ENCODE measurements at places on chromosomes 4 and X.

GRCh38 chrX:154408659-154409221, 314 bp downstream of the DNASE1L1 start:
- DNase-seq, result no peak

DNA sequence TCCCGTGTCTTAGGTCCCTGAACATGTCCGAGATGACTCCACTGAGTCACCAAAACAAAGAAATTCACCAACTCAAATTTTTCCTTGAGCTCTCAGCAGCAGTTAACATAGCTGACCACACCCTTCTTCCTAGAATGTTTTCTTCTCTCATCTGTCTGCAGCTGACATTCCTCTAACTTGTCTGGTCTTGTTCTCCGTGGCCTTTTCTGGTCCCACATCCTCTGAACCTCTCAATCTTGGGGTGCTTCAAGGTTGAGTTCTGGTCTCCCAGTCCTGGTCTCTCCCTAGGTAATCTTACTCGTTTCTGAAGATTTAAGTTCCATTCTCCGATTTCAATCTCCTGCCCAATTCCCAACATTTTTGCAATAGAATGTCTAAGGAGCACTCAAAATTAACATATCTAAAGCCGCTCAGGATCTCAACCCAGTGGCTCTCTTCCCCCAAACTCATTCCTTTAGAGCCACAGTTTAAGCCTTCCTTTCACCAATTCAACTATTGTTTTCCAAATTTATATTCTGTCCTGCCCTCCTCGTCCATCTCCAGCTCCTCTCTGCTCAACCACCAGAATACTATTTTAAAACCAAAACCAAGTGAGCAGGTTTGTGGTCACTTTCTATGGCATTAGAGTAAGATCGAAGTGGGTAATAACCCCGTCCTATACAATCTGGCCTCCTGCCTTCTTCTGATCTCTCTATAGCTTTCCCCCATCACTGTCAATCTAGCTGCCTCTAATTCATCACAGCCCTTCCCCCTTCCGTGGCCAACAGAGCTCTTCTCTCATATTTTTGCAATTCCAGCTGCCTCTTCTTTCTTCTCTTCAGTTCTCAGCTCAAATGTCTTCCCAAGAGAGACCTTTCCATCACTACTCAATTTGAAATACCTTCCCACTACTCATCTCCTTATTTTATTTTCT, 1.2 kb downstream of the TRIML2 start:
- no peak for DNase-seq

GRCh38 chrX:14411326-14411725, 118.0 kb upstream of the GLRA2 start:
- no peak for DNase-seq

GRCh38 chr4:76096076-76096475, 21.6 kb downstream of the ART3 start:
- DNase-seq, result no peak

GRCh38 chr4:183035726-183036415, 63.2 kb upstream of the WWC2 start:
- DNase-seq, result no peak
